NCI-H1105 treated with DMSO at 0.1 percent for 48 hours (cell line): ENCODE measurements at places on chromosomes 16 and 17.

DNA sequence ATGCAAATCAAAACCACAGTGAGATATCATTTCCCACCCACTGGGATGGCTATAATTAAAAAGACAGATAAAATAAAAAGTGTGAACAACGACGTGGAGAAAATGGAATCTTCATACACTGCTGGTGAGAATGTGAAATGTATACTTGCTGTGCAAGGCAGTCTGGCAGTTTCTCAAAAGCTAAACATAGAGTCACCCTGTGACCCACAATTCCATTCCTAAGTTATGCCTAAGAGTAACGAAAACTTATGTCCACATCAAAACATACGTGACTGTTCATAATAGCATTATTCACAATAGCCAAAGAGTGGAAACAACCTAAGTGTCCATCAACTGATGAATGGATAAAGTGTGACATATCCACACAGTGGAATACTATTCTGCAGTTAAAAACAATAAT, 38.1 kb upstream of the VPS4A start:
- DNase-seq, result no peak

GRCh38 chr16:81558077-81558443, 113.5 kb downstream of the CMIP start:
- DNase-seq, result no peak

GRCh38 chr17:57601143-57601735, 143.9 kb downstream of the CCDC182 start:
- DNase-seq, result no peak

DNA sequence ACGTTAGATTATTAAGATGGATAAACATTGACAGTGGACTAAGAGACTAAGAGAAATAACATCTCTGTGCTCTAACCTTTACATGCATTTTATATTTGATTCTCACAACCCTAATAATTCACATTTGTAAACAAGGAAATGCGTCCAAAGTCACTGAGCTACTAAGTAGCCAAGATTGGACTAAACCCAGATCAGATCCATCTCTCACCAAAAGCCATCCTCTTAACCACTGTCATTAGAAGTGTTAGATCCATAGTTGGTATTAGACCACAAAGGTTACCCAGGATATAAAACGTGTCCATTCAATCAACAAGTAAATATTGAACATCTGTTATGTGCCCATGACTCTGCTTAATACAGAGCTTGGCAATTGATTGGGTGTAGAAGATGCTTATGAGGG, 5.2 kb downstream of the HSD17B2 start:
- no peak for DNase-seq

GRCh38 chr17:29292071-29292991, 1.6 kb downstream of the NUFIP2 start:
- DNase-seq, result peak; percentile 20

DNA sequence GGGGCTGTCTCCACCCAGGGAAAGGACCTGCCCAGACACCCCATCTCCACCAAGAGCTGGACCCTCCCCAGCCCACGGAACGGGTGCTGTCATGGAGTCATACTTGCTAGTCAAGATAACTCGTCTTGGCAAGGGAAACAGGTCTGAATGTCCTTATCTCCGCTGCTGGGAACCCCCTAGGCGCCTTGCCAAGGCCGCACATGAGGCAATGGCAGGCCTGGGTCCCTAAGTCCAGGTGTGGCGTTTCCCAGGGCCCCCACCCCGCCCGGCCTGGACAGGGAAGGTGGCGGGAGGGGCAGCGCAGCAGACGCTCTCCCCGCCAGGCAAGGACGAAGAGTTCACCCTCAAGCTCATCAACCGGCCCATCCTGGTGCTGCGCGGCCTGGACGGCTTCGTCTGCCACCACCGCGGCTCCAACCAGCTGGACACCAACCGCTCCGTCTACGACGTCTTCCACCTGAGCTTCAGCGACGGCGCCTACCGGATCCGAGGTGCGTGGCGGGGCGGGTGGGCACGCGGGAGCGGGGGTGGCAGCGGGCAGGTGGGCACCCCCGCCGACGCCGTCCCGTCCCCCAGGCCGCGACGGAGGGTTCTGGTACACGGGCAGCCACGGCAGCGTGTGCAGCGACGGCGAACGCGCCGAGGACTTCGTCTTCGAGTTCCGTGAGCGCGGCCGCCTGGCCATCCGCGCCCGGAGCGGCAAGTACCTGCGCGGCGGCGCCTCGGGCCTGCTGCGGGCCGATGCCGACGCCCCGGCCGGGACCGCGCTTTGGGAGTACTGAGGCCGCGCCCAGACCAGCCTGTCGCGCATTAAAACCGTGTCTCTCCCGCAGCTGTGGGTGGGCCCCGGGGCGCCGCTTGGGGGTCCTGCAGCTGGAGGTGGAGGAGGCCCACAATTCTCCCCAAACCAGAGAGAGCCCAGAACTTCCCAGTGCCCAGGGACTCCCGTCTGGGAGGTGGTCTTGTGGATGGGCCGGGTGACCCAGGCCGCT, 8.4 kb downstream of the FSCN2 start:
- no peak for DNase-seq

DNA sequence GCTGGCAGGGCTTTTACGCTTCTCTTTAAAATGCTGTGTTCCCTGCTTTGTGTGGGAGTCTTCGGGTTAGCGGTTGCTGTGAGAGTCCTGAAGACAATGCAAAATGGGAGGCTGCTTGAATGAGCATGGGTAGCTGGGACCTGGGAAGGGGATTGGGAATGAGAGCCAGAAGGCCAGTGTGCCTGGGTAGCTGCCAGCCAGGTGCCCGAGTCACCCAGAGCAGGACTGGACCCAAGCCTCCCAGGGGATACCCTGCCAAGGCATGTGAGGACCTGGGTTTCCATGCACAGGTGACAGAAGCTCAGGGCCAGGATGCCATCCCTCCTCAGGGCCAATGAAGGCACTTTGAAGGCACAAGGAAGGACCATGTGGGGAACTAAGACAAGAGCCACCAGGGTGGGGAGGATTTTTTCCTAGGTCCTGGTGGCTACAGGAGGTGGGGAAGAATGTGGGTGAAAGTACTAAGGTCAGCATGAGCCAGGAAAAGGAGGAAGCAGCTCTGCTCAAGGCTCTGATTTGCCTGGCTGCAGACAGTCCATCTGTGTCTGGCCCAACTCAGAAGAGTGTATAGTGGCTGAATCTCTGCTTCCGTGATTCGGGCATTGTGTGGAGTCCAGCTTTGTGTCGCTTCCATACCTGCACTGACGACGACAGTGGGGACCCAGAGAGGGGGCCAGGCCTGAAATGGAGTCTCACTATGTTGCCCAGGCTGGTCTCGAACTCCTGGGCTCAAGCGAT, 20.5 kb downstream of the TMEM94 start:
- no peak for DNase-seq

GRCh38 chr17:76265624-76266243, 586 bp downstream of the UBALD2 start:
- DNase-seq, result peak; percentile 25

GRCh38 chr16:2197765-2198164, 1.4 kb upstream of the CASKIN1 start:
- DNase-seq, result no peak

GRCh38 chr17:77332981-77333685, 192.4 kb downstream of the SEC14L1 start:
- DNase-seq, result no peak

DNA sequence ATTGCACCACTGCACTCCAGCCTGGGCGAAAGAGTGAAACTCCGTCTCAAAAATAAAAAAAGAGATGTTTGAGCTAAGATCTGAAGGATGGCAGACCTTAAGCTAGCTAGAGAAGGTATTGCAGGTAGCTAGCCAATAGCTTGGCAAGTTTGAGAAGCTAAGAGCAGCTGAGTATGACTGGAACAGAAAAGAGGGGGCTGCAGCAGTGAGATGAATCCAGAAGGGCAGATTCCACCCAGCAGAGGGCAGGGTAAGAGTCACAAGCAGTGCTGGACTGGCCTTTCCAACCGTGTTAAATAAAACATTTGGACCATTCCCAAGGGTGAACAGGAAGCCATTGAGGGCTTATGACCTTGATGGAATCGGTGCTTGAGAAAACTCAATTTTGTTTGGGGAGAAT, 5.7 kb upstream of the PHAF1 start:
- DNase-seq, result no peak

GRCh38 chr17:5817475-5818395, 233.4 kb upstream of the NLRP1 start:
- DNase-seq, result no peak

GRCh38 chr17:36019423-36019822, 1.7 kb upstream of the CCL23 start:
- DNase-seq, result no peak

GRCh38 chr17:77285594-77286390, 145.0 kb downstream of the SEC14L1 start:
- peak; percentile 75 for DNase-seq

DNA sequence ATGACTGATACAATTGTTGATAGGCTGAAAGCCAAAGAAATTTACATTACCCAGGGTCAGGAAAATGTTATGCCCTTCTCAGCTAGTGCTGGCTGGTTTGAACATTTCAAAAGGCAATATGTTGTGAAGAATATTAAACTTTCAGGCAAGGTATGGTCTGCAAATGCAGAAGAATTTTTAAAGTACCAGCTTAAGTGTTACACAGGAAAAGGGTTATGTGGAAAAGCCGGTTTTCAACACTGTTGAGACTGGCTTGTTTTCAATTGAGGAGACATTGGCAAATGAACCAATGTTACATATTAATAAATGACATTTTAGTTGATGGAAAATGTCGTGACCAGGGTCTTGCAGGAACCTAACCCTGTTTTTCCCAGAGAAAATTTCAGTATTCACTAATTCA, 215.8 kb upstream of the TBX2 start:
- no peak for DNase-seq
